ENCODE measurements at places on chromosomes 12 and 14.

DNA sequence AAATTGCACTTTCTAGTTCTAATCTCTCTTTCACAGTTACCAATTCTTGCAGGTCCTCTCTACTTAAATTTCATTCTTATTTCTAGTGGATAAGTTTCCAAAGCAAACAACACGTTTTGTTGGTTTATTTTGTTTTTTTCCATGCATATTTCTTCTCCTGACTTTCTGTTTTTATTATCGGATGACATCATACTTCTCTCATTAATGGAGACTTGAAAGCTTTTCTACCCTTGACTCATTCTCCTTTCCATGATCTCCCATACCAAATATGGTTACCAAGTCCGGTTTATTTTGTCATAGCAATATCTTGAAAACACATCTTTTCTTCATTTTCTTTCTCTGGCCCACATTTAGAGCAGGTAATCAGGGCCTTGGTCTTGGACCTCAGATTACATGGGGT is 796.5 kb downstream of the GALC start:
- no peak for DNase-seq

- DNase-seq: no peak
Observed at GRCh38 chr14:95077345-95077744, 80.0 kb downstream of the DICER1 start.

DNA sequence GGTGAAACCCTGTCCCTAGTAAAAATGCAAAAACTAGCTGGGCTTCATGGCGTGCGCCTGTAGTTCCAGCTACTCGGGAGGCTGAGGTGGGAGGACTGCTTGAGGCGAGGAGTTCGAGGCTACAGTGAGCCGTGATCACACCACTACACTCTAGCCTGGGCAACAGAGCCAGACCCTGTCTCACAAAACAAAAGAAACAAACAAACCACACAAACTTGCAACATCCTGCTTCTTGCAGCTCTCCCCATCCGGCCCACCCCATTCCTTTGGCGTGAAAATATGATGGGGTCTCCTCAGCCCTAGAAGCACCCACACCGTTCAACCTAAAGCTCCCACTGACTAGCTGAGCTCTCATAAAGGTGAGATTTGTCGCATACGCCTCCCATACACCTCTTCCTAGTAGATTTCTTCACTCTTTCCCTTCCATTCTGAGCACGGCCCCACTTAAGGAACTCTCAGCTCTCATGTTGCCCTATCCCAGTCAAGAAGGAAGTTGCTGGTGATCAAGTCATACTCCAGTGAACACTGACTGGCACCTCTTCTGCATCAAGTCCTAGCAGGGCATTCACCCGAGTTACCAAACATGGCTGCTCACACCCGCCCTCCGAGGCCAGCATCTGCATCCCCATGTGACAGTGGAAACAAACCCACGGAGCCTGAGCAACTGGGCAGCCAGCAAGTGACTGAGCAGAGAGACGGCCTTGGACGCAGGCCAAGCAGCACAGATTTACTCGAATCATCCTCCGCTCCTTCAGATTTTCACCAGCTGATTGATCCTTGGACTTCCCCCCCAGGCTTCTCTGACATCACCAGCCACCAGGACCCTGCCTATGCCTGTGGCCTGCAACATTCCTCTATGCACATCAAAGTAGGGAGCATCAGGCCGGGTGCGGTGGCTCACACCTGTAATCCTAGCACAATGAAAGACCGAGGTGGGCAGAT is 18.9 kb upstream of the CD27 start:
- DNase-seq: no peak

- DNase-seq: no peak
Observed at GRCh38 chr14:21057803-21058675, at the start of gene RNASE8. Gene RNASE8, plus strand, starts transcription at chr14:21057822. Its CDS starts 71 bp downstream, at chr14:21057893.

GRCh38 chr14:71985538-71986189 is 53.4 kb downstream of the RGS6 start:
- no peak for DNase-seq

DNA sequence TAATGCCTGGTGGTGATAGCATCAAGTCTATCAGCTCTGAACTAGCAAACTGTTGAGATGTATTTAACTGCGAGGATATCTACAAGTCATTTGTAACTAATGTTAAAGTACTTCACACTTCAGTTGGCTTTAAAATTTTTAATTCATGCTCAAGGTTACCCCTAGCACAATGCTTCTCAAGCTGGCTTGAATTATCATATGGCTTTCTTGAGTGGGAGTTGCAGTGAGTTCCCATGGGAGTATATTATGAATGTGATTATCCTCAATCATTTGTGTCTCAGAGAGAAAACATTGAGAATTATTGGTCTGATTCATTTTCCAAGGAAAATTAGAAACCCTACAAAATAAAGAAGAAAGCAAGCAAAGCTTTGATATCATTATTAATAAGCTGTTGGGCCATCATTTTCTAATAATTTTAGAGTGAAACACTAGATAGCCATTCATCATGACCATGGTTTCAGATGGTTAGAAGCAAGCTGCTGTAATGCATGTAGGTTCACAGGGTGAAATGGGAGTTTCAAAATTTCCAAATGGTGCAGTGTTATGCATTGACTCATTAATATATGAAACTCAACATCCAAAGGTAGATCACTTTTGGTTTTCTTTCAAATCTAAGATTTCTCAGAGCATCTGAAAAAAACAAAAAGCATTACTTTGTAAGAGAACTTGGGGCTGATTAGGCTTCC is 11.8 kb upstream of the KRAS start:
- no peak for DNase-seq

Data from AG09309 (cell line).